Hepatocyte (in vitro differentiated cells): ENCODE measurements at places on chromosomes 1 and 21.
A peak's percentile ranks its signal among the peaks of the same experiment; 100 is the strongest.

DNA sequence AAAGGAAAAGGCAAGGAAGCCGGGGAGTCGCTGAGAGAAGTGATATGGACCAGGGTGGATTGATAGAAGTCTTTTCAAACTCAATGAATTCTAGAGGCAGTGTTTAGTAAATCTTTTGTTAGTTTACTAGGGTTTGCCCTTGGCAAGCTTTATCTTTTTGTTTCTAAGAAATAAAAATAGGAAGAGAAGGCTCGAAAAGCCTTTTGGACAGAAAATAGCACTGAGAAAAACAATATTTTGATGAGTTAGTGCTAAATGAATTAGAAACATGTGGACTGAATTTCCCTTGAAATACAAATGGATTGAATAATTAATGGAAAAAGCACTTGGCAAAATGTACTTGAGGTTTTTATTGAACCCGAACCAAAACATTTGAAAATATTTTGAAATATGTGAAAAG lies 121.8 kb upstream of the SPAG17 start:
- H3K4me3 ChIP-seq = no peak overlapping the region
- H3K4me1 ChIP-seq = no peaks in the 10 kb centered on the region
- H3K36me3 ChIP-seq = no peaks in the 10 kb centered on the region
- no peak for DNase-seq
- no peak overlapping the region for H3K27ac ChIP-seq

DNA sequence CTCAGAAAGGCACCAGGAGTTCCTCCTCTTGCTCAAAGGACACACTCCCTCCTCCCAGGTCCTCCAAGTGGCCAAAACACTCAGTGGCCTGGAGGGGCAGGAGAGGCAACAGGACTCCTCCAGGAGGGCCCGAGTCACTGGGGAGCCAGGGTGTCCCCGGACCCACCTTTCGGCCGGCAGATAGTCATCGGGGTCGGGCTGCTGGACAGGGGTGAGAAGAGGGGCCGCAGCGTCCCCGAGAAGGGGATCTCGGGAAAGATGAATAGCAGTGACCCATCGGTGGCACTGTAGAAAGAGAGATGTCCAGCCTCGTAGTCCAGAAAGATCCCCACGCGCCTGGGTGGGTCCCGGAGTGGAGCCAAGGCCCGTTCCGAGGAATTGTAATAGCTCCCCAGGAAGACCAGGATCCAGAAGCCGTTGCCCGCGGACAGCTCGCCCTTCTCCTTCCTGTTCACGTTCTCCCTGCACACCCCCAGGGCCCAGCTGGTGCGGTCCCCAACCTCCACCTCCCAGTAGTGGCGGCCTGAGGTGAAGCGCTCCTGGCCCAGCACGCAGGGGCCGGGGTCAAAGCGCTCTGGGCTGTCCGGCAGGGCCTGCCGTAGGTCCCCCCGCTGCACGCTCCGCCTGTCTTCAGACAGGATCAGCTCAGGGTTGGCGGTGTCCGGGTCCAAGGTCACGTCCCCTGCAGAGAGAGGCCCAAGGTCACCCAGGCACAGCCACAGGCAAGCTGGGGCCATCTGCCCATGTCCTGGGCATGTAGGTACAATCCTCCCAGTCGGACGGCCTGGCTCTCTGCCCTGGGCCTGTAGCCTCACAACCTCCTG lies 11.9 kb downstream of the TRIM11 start:
- H3K36me3 ChIP-seq = no peaks in the 10 kb centered on the region
- no peak overlapping the region for H3K27ac ChIP-seq
- no peaks in the 10 kb centered on the region for H3K4me1 ChIP-seq
- no peak overlapping the region for H3K4me3 ChIP-seq
- DNase-seq = no peak

GRCh38 chr1:229570891-229571516 lies 12.5 kb upstream of the ABCB10 start:
- H3K4me3 ChIP-seq = no peak overlapping the region
- DNase-seq = no peak

- no peak overlapping the region for H3K4me3 ChIP-seq
- H3K27me3 ChIP-seq = no peaks in the 10 kb centered on the region
- H3K4me1 ChIP-seq = peaks cover 6% of the 10 kb centered on the region
- DNase-seq = no peak
Measured at GRCh38 chr1:170205301-170205700, 59.5 kb downstream of the NTMT2 start.

GRCh38 chr1:215529111-215529510 lies 38.0 kb upstream of the KCTD3 start:
- no peak for DNase-seq
- H3K27ac ChIP-seq = no peak overlapping the region
- no peak overlapping the region for H3K4me3 ChIP-seq
- no peaks in the 10 kb centered on the region for H3K36me3 ChIP-seq
- H3K4me1 ChIP-seq = peaks cover 4% of the 10 kb centered on the region

DNA sequence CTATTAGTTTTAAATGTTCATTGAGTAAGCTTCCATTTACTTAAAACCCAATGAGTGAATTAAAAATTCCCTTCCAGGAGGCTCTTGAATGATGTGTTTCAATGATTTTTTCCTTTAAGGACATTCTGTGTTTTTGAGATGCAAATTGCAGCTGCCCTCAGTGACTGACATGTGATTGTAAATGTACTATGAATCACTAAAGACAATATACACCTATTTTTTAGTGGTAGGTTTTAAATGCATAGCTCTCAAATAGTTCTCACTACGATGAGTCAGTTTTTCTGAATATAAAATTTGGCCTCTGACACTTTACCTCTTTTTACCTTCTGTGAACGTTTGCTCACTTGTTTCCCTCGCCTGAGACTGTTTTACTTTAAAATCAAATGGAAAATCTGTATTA lies 204.7 kb downstream of the BARHL2 start:
- DNase-seq = no peak
- H3K4me1 ChIP-seq = peaks cover 9% of the 10 kb centered on the region
- no peak overlapping the region for H3K4me3 ChIP-seq

- no peaks in the 10 kb centered on the region for H3K27me3 ChIP-seq
- no peak for DNase-seq
- H3K4me1 ChIP-seq = no peaks in the 10 kb centered on the region
- H3K27ac ChIP-seq = no peak overlapping the region
- no peak overlapping the region for H3K4me3 ChIP-seq
Measured at GRCh38 chr1:208437401-208437800, 193.2 kb upstream of the PLXNA2 start.

GRCh38 chr21:38503583-38503982 lies 5.3 kb upstream of the ERG start:
- H3K27me3 ChIP-seq = no peaks in the 10 kb centered on the region
- no peaks in the 10 kb centered on the region for H3K36me3 ChIP-seq
- DNase-seq = no peak
- peak overlapping the region; percentile 76 for H3K27ac ChIP-seq

DNA sequence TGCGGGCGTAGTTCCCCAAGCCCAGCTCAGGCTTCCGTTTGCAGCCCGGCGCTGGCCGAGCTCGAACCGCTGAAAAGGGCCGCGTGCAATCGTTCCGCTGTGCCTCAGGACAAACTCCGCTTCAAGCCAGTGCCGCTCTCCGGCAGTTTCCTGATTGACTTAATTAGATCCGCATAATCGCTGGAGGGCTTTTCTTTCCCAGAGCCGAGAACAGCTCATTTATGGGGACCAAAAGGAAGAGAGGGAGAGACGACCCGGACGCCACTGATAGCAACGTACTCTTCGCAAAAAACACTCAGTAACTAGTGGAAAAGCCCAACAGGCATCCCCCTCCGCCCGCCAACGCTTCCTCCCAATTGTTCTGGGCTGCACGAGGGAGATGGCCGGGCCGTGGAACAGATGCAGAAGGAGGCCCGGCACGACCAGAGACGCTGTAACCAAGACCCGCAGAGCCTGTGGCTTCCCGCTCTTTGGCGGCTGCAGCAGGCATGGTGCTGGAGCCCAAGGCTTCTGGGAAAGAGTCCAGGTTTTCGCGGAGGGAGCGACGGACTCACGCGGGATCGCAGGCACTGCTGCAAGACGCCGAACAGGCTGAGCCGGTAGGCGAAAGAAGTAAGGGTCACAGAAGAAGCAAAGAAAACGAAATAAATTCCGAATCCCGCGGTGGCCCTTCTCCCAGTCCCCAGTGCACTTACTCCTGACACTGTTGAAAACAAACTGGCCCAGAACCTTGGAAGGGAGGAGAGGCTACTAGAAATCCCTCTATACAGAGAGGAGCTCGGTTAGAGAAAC lies 3.6 kb upstream of the FOXD2 start:
- H3K36me3 ChIP-seq = no peaks in the 10 kb centered on the region
- peaks cover 69% of the 10 kb centered on the region for H3K27me3 ChIP-seq
- DNase-seq = peak; percentile 57
- H3K4me3 ChIP-seq = peak overlapping the region; percentile 15
- H3K27ac ChIP-seq = no peak overlapping the region
